HuH-7 (cell line): ENCODE measurements at places on chromosomes 7 and 10.

GRCh38 chr7:155306673-155307470 is 9.2 kb downstream of the INSIG1 start:
- DNase-seq: no peak

DNA sequence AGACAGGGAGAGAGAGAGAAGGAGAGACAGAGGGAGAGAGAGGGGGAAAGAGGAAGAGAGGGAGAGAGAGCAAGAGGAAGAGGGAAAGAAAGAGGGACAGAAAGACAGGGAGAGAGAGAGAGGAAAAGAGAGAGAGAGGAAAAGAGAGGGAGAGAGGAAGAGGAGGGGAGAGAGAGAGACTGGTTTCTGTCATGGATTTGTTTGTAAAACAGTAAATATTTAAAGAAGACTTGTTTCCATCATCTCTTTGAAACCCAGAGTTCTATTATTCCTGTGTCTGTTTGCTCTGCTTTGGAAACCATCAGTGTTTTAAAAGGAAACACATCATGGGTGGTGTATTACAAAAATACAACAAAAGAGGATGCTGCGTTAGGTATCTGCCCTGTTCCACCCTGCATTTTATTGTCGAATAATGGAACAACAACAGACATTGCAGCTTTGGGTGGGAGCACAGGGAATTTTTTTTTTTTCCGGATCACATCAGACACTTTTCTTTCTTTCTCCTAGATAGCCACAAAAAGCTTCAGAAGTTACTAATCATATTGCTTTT is 150.7 kb upstream of the RSU1 start:
- DNase-seq: no peak

GRCh38 chr10:58574058-58574457 is 61.4 kb downstream of the BICC1 start:
- DNase-seq: no peak

DNA sequence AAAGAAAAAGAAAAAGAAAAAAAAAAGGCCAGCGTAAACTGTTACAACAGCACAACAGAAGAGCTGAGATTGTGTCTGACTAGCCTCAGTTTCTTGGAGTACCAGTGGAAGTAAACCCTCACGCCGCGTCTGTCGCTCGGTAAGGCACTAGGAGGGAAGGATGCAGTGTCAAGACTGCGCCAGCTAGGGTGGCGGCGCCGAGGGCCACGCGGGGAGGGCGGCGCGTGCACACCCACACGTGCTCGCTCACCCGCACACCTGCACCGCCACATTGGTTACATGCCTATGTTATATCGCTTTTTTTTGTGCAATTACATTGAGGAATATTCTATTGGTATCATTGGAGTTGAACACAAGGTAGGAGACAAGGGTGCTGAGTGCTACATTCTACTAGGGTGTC is 48.2 kb downstream of the CLEC2L start:
- DNase-seq: no peak

DNA sequence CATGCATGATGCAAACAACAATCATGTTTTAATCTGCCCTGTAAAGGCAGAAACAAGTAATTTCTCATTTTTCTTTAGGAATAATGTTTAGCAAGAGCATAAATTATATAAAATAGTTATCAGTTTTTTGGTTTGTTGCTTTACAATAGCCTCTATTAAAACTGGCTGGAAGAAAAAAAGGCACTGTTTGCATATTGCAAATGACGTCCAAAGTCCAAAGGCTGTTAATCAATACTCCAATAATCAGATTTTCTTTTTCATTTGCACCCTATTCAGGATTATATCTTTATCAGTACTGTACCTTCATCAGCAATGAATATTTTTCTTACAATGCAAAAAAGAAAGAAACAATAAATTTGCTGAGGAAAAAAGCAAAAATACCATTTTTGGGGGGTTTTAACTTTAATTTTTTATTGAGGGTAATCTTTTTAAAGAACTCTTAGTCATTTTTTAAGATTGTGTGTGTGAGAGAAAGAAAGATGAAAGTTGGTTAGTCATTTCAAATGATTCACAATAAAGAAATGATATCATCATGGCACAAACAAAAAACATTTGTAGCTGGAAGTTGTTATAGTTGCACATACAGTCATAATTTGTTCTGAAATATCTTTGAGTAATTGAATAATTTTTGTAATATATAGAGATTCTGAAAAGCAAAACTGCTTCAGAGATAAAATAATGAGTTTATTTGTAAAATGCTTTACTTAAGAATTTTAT is 44.4 kb upstream of the AKR1C2 start:
- no peak for DNase-seq

- no peak for DNase-seq
These were observed 119.7 kb downstream of the JMJD1C start for GRCh38 chr10:63346015-63346441.

GRCh38 chr7:27116031-27116961 is 13.8 kb upstream of the HOXA2 start:
- no peak for DNase-seq

GRCh38 chr7:134988161-134988560 is 1.9 kb downstream of the AGBL3 start:
- DNase-seq: no peak

DNA sequence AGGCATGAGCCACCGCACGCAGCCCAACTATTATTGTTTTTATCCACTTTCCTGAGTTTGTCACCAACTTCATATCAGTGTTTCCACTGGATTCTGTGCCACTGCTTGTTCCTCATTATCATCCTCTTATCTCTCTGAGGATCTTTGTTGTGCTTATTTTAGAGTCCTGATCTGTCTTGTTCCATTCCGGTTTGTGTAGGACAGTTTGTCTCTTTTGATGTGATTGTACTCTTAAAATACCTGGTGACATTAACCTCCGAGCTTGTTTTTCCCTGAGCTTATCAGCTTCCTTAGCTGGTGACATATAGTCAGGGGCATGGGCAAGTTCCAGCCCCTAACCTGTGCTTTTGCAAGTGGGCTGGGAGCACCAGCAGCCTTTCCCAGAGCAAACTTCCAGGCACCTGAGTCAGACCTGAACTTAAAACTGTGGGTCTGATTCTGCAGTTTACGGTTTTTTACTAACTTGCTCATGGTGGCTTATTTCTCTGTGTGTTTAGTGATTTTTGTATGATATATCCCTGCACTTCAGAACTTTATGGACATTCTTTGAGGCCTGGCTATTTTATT is 23.1 kb upstream of the FMC1 start:
- no peak for DNase-seq

DNA sequence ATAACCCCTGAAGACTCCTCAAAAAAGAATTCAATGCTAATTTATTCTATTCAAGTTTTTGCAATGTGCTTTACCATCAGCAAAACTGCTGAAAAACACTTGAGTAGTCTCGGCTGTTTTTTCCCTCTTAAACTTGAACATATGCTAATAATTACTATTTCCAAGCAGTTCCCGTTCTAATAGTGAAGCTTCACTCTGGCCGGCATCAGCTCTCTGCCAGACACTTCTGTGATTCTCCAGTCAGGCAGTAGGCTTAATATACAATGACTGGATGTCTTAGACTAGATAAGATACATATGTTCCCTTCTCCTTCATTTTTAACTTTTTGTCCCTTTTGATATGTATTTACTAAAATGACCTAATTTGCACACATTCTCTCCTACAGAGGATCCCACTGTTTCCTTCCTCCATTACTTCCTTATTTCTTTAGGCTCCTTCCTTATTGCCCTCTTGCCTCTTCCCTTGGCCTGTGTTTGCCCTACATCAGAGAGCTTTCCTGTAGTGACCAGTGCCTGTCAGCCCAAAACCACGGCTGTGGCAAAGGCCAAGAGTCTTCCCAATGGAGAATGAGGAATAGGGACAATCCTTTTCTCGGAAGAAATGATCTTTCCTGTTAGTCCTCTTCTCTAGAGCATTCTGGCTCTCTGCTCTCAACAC is 23.5 kb downstream of the HEPACAM2 start:
- no peak for DNase-seq

DNA sequence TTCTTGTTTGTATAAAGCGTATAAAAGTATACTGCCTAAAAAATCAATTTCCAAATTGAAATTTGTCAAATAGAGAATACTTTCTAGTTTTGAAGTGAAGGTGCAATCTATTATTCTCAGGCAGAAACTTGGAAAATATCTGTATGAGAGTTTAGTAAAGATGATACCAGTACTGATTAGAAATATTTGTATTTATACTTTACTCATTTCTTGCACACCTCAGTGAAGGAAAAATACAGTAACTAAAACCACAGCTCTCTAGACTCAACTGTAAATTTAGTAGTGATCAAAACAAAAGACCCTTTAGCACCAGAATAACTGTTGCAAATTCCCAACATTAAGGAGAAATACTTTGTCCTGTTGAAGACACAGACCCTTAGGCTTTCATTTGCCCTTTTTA is 71.3 kb upstream of the CYP26C1 start:
- no peak for DNase-seq

DNA sequence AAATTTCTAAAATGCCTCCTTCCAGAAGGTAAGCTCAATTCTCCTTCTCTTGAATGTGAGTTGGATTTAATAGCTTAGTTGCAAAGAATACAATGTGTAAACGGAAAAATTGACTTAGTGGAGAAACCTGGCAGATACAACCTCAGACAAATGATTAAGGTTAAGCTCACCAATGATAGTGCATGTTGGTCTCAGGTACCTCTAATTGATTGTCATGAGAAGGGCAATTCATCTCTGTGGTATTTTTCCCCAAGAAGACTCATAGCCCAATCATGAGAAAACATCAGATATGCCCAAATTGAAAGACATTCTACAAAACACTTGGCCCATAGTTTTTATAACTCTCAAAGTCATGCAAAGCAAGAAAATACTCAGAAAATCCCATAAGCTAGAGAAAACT is 36.2 kb upstream of the TMEM106B start:
- DNase-seq: no peak

GRCh38 chr10:80283536-80284199 is 5.8 kb downstream of the MAT1A start:
- DNase-seq: no peak

GRCh38 chr10:3704565-3705325 is 80.3 kb downstream of the KLF6 start:
- DNase-seq: no peak

GRCh38 chr10:4846775-4847174 is 20.8 kb downstream of the AKR1E2 start:
- DNase-seq: no peak

GRCh38 chr10:93254180-93254853 is 180.6 kb downstream of the CYP26A1 start:
- DNase-seq: no peak

DNA sequence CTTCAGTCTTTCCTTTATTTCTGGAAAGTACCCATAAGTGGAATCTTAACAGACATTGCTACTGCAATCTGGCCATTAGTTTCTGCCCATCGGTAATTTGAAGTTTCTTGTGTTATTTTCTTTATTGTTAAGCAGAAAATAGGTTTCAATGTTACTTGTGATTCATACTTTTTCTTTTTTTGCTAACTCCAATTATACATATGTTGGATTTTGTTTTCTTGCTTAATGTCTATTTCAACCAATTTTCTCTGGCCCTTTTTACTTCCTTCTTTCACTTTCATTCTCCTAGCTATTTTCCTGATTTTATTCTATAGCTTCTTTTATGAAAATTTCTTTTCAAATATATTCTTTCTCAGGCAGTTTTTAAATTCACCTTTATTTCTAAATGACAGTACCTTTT is 457.4 kb downstream of the TCERG1L start:
- DNase-seq: no peak

DNA sequence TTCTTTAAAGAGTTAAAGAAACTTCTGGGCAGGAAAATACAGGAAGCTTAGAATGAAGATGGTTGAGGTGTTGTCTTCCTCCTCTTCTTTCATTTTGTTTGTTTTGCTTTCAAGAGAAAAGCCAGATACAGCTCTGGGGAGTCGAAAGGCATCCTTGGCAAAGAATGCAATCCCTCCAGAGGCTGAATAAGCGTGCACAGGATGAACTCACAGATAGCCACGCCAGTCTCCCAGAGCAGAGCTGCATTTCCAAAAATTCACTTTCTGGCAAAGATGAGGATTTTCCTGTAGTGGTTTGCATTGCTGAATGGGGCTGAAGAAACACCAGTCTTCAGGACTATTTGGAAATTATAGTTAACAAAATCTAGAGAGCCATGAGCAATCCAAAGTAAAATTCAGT is 336.4 kb downstream of the NRG3 start:
- DNase-seq: no peak

DNA sequence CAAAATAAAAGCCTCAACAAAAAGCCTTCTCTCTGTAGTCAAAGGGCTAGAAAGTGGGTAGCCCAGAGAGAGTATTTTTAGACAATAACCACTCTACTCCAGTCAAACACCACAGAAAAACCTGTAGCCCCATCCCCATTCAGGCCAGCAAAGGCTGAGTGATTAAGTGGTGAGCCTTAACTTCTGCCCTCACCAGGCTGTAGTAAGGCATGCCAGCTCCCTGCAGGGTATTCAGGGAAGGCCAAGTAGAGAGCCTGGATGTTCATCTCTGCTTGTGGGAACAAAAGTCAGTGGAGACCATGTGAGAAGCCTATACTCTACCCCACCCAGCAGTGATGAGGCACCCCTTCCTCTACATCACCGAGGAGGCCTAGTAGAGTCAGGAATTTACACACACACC is 51.2 kb downstream of the HIF1AN start:
- no peak for DNase-seq

GRCh38 chr7:121187676-121188075 is 141.1 kb upstream of the WNT16 start:
- DNase-seq: no peak

DNA sequence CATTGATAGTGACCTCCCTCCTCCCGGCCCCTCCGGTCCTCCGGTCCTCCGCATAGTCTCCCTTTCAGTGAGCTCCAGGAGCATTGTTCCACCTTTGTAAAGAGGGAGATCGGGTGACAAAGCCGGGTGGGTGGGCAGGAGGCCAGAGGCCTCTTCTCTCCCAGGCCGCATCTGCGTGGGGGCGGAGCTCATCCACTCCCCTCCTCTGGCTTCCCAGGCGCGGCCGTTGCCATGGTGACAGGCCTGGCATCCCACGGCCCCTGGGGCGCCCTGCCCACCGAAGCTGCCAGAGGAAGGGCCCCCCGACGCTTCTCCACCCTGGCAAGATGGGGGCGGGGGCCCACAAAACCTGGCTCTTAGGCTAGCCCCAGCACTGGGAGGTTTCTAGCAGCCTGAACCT is 4.4 kb upstream of the FZD9 start:
- no peak for DNase-seq

- DNase-seq: no peak
These were observed 2.9 kb upstream of the VCL start for GRCh38 chr10:73995035-73995358.

DNA sequence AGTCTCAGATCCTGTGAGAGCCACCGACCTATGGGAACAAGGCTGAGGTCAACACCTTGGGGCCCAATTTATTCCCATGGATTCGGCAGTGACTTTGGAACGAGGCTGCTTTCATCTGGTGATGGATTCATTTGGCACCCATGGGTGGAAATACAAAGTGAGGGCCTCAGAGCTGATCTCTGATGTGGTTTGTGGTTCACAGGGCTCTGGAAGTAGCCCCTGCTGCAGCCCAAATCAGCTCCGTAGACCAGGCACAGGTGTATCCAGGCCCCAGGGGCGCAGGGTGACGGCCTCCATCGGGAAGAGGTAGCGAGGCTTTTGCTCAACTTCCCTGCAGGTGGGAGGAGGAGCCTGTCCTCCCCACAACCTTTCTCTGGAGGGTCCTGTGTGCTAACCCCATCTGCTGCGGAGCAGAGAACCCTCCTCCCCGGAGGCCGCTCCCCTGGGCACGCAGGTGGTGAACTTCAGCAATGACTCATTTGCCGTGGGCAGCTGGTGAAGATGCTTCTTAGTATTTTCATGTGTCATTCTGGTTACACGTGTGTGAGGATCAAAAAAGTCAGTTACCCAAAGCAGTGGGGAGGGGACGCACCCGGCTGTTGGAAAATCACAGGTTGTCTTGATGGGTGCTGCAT is 7.5 kb upstream of the JAKMIP3 start:
- DNase-seq: no peak
